Activated CD4-positive, alpha-beta T cell treated with anti-CD3 and anti-CD28 coated beads, Interleukin-2, amount 10 ng/mL, durations not matched to agents 7 days and 5 days (primary cell): ENCODE measurements at places on chromosomes 3 and 15. TPM values are rescaled to one million over a fixed set of nuclear protein-coding genes. Genes with fewer than 3 reads are reported as not detected.

DNA sequence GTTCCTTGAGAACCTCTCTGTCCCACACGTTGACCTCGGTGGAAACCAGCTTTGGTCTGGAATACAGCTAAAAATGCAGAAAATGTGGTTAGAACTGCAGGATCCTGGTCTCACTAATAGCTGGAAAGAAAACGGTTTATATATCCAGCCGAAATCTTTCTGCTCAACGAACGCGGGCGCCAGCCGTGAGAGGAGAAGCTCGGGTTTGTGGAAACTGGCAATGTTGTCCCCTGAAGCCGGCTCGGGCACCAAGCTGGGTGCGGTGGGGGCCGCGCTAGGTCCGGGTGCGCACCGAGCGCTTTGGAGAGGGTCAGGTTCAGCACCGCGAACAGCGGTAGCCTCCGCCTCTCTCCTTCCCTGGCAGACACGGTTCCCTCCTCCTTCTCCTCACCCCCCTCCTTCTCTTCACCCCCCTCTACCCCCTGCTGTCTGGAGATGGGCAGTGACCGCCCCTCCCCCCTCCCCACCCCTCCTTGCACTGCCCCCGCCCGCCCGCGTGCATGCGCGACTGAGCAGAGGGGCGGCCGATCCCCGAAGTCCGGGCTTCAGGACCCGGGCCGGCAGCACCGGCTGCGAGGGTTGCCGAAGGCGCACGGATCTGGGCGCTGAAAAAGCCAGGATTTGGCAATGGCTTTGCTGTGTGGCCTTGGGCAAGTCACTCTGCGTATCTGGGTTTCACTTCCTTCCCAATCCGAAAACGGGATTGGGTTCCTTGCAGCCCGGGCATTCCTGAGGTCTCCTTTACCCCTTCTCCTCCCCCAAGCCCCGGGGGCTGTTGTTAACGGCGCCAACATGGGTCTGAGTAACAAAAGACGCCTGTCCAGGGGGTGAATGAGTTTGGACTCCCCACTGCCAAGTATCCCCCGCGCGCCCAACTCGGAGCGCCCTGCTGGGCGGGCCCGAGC is at the start of gene SKOR1:
Gene SKOR1 (plus strand): TSS at position 534 of the 905 bp plus-strand sequence. CDS start 94 bp downstream, at position 628.
- peaks cover 72% of the 10 kb centered on the region for H3K27me3 ChIP-seq
- peaks cover 40% of the 10 kb centered on the region for H3K4me1 ChIP-seq
- peak within 1 kb of the TSS; percentile 74 for H3K27ac ChIP-seq
- H3K36me3 ChIP-seq, result peaks cover 12% of the 10 kb centered on the region
- DNase-seq, result no peak

DNA sequence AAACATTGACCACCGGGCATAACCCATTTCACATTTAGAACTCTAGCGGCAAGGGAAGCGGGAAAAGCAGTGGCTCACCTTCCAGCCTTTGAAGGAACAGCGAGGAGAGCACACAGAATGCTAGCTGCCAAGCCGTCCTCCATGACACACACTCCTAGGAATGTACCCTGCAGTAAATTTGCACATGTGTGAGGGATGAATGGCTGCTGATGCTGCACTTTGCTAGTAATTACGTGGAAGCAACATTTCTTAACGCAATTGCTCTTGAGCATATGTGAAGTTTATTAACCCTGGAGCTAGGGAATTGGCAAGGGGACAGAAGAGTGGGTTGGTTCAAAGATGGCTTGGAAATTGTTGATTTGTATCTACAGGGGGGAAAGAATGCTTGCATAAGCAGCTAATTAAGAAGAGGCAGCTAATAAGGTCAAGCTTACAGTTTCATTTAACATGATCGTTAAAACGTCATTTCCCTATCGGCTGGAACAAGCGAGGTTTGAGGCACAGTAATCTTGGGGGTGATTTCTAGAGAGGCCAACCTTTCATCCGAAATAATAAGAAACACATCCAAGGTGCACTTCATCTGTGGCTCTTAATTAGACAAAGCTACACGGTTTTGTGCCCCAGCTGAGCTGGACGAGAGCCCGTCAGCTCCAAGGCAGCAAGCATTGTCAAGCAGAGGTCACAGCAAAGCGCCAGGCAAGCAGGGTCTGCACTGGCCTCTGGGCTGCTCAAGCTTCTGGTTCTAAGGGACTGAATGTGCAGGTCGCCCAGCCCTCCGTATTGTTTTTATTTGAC is 123.4 kb downstream of the CHSY1 start:
- no peak overlapping the region for H3K4me3 ChIP-seq
- DNase-seq, result no peak
- peaks cover 60% of the 10 kb centered on the region for H3K4me1 ChIP-seq

DNA sequence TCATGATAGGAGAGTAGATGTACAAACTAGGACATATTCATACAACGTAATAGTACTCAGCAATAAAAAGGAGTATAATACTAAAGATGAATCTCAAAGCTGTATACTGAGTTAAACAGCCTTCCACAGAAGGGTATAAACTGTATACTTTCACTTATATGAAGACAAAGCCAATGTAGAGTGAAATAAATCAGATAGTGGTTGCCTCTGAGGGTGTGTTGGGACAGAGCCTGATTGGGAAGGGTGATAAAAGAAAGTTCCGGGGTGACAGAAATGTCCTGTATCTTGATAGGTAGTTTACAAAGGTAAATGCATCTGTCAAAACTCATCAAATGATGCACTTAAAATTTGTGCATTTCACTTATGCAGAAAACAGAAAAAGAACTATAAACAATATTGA is 122.5 kb downstream of the ADAM10 start:
- H3K27ac ChIP-seq, result peak overlapping the region; percentile 97
- H3K4me3 ChIP-seq, result peak overlapping the region; percentile 70
- DNase-seq, result no peak
- no peaks in the 10 kb centered on the region for H3K27me3 ChIP-seq

GRCh38 chr15:30941520-30941919 is 37.8 kb downstream of the FAN1 start:
- no peak overlapping the region for H3K4me3 ChIP-seq
- H3K27ac ChIP-seq, result no peak overlapping the region
- peaks cover 53% of the 10 kb centered on the region for H3K36me3 ChIP-seq
- H3K4me1 ChIP-seq, result no peaks in the 10 kb centered on the region
- no peaks in the 10 kb centered on the region for H3K27me3 ChIP-seq

DNA sequence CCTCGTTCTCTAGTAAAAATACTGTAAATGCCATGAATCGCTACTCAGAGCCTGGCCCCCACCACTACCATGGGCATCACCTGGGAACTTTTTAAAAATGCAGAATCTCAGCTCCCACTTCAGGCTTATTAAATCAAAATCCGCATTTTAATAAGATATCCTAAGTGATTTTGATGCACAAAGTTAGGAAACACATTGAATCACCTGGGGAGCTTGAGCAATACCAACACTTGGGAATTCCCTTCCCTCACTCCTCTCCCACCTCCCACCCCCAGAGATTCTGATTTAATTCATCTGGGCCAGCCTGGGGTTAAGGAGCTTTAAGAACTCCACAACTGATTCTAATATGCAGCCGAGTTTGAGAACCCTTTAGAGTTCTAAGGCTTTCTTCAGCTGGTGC is 26.8 kb downstream of the RLBP1 start:
- H3K27me3 ChIP-seq, result no peaks in the 10 kb centered on the region
- peaks cover 7% of the 10 kb centered on the region for H3K4me1 ChIP-seq
- no peak overlapping the region for H3K4me3 ChIP-seq
- peaks cover 38% of the 10 kb centered on the region for H3K36me3 ChIP-seq
- H3K27ac ChIP-seq, result no peak overlapping the region

- H3K4me1 ChIP-seq, result no peaks in the 10 kb centered on the region
- H3K4me3 ChIP-seq, result no peak overlapping the region
- H3K27me3 ChIP-seq, result no peaks in the 10 kb centered on the region
- peaks cover 24% of the 10 kb centered on the region for H3K36me3 ChIP-seq
- no peak for DNase-seq
Measured at GRCh38 chr3:196927571-196928453, 14.5 kb downstream of the NCBP2 start.

- H3K27me3 ChIP-seq, result no peaks in the 10 kb centered on the region
- H3K36me3 ChIP-seq, result no peaks in the 10 kb centered on the region
- H3K4me3 ChIP-seq, result no peak overlapping the region
- H3K4me1 ChIP-seq, result no peaks in the 10 kb centered on the region
Measured at GRCh38 chr3:178690571-178690970, 154.3 kb downstream of the KCNMB2 start.

GRCh38 chr15:100020189-100020588 is 287.0 kb upstream of the LYSMD4 start:
- DNase-seq, result no peak
- no peak overlapping the region for H3K4me3 ChIP-seq
- H3K36me3 ChIP-seq, result no peaks in the 10 kb centered on the region
- no peaks in the 10 kb centered on the region for H3K4me1 ChIP-seq

DNA sequence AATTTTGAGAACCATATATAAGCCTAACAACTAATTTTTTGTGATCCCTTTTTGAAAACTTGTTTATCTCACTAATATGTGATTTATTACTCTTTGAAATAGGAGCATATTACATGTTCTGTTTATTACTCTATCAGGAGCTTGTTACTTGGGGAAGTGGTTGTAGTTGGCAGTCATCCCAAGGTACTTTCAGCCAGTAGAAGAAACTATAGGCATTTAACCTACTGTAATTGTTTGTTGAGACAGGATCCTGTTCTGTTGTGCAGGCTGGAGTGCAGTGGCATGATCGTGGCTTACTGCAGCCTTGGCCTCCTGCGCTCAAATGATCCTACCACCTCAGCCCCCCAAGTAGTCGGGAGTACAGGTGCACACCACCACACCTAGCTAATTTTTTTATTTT is 195.6 kb downstream of the TCF12 start:
- no peaks in the 10 kb centered on the region for H3K36me3 ChIP-seq
- DNase-seq, result no peak
- H3K4me1 ChIP-seq, result peaks cover 10% of the 10 kb centered on the region
- no peak overlapping the region for H3K27ac ChIP-seq
- H3K27me3 ChIP-seq, result no peaks in the 10 kb centered on the region

- H3K4me3 ChIP-seq, result peak overlapping the region; percentile 67
- peak; percentile 34 for DNase-seq
- H3K27ac ChIP-seq, result peak overlapping the region; percentile 74
- peaks cover 31% of the 10 kb centered on the region for H3K27me3 ChIP-seq
- H3K4me1 ChIP-seq, result peaks cover 37% of the 10 kb centered on the region
- H3K36me3 ChIP-seq, result no peaks in the 10 kb centered on the region
Measured at GRCh38 chr3:45035441-45036301, 9.6 kb downstream of the CLEC3B start.

DNA sequence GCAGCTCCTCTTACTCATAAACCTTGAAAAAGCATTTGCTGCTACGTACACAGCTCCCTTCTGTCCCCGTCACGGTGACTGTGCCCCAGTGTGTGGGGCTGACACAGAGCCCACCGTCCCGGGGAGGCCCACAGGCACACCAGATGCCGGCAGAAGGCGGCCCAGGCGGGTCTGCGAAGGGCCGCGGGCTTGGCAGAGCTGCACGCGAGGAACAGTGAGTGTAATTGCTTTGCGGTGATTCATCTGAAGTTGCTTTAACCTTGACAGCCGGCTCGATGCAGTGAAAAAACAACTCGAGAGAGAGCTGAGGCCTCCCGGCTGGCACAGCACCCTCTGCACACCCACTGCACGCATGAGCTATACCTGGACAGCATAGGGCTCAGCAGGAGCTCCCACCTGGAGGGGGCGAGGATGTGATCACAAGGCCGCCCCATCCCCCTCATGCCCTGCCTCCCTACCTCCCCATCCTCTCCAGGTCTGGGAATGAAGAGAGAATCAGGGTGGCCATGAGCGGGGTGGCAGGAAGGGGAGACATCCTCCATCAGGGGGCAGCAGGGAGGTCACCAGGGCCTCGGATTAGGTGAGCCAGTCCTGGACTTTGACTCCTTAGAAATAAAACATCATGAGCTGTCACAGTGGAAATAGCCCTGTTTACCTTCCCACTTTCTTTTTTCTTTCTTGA is 172.7 kb downstream of the MEGF11 start:
- H3K4me1 ChIP-seq, result no peaks in the 10 kb centered on the region
- no peak for DNase-seq
- H3K27ac ChIP-seq, result no peak overlapping the region
- peaks cover 10% of the 10 kb centered on the region for H3K27me3 ChIP-seq

- no peak for DNase-seq
- H3K4me3 ChIP-seq, result no peak overlapping the region
Measured at GRCh38 chr15:72521682-72522081, 47.6 kb downstream of the ARIH1 start.

GRCh38 chr15:53950572-53950971 is 27.7 kb upstream of the UNC13C start:
- no peak overlapping the region for H3K4me3 ChIP-seq
- no peak overlapping the region for H3K27ac ChIP-seq

Gene UBE3A
- 93.0 TPM for total RNA-seq

Gene FGF7
- not detected for total RNA-seq

Gene ESYT3
- total RNA-seq, result 0.74 TPM
